ENCODE measurements at places on chromosomes 1 and 21. TPM values are rescaled to one million over a fixed set of nuclear protein-coding genes. Genes with fewer than 3 reads are reported as not detected.

Gene AMY2B
- total RNA-seq: 2.9 TPM

- no peak for DNase-seq
These were observed 1.4 kb upstream of the MAN1C1 start for GRCh38 chr1:25615172-25615541.

- DNase-seq: no peak
These were observed 4.2 kb upstream of the DYRK3 start for GRCh38 chr1:206631085-206631509.

DNA sequence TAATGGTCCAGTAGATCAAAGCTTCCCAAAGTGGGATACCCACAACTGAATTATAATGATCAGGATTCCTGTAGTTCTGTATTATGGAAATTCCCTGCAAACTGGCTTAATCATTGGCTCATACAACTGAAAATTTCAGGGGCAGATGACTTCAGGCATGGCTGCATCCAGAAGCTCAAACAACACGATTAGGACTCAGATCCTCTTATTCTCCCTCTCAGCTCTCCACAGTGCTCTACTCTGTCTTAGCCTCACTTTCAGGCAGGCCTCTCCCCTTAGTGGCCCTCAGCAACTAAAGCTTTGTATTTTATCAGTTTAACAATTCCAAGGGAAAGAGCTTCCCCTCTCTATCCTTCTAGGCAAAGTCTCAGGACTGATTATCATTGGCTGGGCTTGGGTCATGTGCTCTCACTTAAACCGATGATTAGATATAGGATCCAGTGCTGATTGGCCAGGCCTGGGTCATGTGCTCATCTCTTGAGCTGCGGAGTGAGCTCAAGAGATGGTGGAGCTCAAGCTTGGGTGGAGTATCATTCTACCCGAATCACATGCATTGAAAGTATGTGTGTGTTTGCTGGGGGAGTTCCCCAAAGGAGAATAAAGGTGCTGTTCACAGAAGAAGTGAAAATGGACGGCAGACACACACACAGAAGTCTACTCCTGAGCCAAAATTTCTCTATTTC, 57.9 kb upstream of the RUNX3 start:
- DNase-seq: no peak

DNA sequence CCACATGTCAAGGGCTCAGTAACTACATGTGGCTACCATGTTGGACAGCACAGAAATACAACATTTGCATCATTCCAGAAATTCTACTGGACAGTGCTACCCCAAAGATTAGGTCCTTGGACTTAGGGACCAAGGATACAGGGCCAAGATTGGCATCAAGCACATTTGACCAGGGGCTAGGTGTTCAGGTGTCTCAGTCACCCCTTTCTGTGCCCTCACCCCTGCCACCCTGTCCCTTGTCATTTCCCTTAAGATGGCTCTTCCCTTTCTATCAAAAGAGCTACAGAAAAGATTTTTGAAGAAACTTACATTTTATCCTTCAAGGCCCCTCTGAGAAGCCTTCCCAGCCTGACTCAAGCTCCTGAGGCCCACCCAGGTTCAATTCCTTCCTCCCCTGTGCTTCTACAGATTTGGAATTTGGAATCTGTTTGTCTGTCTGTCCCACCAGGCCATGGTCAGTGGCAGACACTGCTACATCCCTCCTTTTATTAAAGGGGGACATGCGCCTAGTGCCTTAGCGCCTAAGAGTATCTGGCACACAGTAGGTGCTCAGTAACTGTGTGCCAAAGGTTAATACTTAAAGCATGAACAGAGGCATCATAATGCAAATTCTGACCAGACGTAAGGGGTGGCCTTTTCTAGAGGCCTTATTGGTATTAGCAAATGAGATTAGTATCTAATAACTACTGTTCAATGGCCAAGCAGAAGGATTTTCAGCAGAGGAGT, 21.4 kb downstream of the CSF1 start:
- DNase-seq: no peak

DNA sequence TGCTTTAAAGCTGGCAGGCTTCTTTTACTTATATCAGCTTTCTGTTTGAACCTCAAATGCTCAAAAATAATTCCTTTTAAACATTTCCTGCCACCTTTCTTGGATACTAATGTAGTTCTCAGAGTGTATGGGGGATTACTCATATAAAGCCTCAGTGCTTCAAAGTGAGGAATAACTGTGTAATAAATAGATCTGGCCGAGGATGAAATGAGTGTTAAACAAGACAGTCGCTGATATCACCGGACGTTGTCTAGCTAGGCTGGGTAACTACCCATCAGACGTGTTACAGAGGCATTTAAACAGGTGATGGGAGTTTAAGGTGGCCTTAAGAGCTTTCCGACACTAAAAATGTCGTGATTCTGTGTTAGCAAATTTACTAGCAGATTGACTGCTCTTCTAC, 53.1 kb downstream of the VANGL2 start:
- no peak for DNase-seq
